NCI-H2081 (cell line): ENCODE measurements at places on chromosomes 2 and 18.

DNA sequence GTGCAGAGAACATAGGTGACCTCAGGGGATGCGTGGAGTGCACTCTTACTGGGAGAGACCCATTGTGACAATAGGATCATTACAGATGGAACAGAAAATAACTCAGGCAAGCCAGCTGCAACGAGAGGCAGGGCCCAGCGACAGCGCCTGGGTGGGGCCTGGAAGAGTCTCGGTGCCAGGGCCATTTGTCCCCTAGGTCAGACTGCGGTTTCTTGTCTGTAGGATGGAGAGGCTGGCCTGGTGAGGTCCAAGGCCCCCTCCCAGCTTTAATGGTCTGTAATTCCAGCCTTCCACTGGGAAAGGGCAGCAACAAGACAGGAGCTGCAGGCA lies 208.6 kb upstream of the APCDD1 start:
- DNase-seq = no peak

GRCh38 chr18:55376387-55376786 lies 211.6 kb downstream of the TCF4 start:
- DNase-seq = no peak

DNA sequence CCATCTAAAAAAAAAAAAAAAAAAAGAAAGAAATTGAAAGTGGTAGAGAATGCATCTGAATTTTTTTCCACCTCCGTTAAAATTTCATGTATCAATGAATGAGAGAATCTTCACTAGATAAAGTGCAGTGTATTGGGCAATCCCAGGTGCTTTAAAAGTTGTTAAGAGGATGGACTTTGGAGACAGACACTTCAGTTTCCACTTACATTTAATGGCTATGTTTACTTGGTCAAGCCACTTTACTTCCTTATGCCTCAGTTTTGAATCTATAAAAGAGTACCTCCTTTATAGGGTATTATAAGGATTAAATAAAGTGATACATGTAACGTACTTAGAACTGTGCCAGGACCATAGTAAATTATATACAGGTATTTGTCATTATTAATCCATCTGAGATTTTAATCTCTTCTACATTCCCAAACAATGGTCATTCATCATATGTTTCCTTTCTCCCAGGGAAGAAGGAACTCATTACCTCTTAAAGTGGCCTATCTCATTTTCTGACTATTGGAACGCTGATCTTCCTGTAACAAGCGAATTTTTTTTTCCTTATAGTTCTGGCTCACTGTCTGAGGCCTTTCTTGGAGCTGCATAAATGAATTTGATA lies 29.1 kb upstream of the TANK start:
- no peak for DNase-seq

DNA sequence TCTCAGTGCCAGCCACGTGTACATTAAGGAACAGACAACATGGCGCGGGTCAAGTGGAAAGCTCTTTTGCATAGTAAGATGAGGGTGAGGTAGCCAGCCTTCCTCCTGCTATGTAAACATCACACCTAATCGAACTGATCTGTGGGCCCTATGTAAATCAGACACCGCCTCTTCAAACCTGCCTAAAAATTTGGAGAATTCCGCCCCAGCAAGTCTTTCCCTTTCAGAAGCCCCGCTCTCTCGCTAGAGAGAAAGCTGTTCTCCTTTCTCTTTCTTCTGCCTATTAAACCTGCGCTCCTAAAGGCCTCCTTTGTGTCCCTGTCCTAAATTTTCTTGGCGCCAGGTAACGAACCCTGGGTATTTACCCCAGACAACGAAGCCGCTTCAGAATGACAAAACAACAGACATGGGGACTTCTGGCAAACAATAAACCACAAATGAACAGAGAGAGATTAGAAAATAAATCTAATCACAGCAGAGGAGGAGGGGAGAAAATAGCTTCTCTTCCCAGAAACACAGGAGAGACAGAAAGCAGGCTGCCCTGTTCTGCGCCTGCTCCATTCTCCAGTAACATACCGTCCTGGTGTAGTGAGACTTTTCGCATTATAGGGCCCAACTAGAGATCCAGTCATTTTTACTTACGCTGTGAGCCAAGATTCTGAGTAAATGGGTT lies 31.9 kb upstream of the CYP1B1 start:
- no peak for DNase-seq

- DNase-seq = no peak
Measured at GRCh38 chr2:212424082-212424481, 114.5 kb downstream of the ERBB4 start.

- no peak for DNase-seq
Measured at GRCh38 chr2:121611730-121612705, 37.2 kb downstream of the CLASP1 start.

DNA sequence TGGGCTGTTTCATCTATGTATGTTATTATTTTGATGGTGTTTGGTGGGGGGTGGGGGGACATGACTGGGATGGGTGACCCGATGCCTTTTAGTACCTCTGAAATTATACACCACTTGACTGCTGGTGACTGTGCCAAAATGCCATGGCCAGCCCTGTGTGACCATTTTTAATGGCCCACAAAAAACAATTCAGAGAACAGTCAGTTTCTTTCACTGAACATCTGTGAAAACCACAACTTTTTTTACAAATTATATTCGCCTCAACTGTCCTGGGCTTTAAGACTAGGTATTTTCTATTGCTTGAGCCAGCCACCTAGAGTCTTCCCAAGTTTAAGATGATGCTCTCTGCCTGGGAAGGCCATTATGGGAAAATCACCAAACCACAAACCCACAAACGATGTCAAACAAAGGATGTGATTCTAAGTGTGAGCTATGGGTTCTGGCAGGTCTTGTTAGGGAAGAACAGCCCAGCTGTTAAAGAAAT lies 33.9 kb downstream of the FN1 start:
- no peak for DNase-seq

DNA sequence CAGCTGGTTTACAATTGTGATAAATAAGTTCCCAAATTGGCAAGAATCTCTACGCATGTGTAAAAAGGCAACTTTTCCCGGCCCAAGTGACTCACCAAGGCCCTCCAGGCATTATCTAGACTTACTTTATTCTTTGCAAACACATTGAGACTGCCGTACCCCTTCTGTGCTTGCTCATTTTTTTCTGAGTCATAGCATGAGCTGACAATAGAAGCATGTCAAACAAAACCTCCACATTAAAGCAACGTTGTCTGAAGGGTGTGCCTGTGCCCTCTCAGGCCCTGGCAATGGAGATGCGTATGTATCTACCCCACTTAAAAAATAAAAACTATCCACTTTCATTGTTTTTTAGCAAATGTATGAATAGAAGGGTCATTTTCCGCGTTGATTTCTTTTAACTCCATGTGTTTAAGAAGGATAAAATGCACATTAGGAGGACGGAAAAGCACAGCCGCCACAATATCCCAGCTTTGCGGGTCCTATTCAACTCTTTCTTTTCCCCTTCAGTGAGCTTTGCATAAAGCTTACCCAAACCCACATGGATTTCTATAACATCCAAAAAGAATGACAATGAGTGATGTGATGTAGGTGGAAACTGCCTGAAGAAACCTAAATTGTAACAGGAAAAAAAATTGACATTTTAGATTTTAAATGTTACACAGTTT lies 298.2 kb downstream of the CDCA7 start:
- peak; percentile 23 for DNase-seq

- no peak for DNase-seq
Measured at GRCh38 chr2:24825883-24826772, 32.9 kb downstream of the CENPO start.

DNA sequence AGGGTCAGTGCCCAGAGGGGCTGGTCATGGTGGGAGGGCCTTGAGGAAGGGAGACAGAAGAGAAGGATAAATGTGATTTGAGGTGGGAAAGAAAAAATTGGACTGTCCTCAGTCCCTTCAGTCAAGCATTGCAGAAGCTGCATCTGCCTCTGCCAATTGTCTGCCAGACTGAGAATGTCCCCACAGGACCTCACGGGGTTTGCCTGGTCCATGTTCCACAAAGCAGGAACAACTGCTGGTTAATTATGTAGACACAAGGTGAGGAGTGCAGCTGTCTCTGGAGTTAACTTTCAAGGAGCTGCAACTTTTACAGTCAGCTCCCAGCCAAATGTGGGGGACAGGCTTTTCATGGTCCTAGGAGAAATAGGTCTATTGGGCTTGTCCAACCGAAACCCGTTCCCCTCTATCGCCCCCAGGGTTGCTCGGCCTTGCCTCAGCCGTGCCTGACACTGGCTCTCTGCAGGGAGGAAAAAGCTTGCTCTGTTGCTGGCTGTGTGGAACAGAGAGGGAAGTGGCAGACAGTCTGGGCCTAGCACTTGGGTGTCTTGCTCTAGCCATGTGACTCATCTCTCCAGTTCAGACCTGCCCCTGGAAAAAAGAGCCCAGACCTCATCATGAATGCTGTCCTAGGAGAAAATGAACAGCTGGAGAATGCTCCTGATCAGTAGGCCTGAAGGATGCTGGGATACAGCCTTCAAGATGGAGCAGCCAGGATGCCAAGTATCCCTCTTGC lies 31.1 kb upstream of the PAX8 start:
- DNase-seq = no peak

DNA sequence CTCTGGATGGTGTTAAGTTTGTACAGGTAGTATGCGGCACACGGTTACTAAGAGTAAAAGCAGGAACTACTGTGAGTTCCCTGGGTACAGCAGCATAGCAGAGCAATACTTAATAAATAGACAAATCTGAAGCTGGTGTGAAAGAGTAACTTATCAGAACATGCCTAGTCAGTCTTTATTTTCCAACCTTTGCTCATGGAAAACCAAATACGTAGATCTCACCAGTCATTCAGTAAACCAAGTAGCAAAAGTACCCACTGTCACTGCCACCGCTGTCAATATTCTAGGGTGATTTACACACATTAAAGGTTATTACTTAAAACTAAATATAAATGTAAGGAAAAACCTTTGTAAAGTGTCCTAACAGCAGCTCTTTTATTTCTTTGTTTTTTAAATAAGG lies 35.0 kb downstream of the SIGLEC15 start:
- no peak for DNase-seq

GRCh38 chr2:15693926-15694588 lies 102.4 kb downstream of the DDX1 start:
- DNase-seq = no peak

DNA sequence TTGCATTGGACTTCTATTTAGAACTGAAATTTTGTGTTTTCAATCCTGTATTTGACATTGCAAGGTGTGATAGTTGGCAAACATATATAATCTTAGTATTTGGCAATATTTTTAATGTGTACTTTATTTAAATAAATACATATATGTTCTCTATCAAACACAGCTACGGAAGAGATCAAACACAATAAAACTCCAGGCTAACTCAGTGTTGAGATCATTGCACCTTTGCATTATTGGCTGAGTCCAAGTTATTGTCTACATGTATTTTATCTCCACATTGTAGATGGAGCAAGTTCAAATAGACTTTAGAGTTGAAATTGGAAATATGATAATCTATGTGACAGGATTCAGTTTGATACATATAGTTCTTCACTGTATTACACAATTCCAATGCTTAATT lies 176.7 kb downstream of the ST6GAL2 start:
- no peak for DNase-seq
